ENCODE measurements at places on chromosomes 16 and 17.

DNA sequence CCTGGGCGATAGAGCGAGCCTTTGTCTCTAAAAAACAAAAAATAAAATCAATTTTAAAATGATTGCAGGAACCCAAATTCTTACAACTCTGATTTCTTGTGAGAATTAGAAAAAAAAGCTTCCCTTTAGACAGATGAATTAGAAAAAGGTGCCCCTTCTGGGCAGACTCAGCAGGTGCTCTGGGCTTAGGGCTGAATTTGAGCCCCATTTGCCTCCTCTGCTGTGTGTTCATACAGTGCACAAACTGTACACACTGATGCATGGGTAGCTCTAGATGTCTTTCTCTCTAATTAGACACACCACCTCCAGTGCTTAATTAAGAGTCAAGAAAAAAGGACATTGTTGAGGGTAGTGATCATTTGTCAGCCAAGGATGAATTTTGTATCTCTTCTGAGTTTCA is 38.5 kb upstream of the NOL11 start:
- DNase-seq: no peak
- H3K4me3 ChIP-seq: no peak overlapping the region
- H3K4me1 ChIP-seq: no peaks in the 10 kb centered on the region

DNA sequence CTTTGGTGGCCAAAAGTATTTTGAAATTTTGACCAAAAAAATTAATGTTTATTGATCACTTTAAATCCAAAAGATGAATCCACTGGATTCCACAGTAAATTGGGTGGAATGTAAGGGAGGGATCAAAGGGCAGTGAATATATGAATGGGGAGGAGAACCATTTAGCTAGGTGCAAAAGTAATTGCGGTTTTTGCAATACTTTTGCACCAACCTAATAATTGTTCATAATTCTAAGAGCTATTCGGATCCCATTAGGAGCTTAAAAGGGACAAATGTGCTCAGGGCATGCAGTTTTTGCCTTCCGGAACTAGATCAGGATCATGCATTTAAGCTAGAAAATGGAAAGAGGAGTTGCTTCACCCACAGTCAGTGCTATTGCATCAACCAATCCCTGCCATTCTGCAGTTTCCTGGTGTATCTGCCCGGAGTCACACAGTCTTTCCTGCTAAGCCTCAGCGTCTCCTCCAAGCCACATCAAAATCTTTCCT is at the start of gene LPO:
LPO (plus strand) TSS at position 438 of the 488 bp plus-strand sequence. CDS start 4,396 bp downstream, outside the sequence.
- no peak within 1 kb of the TSS for H3K27ac ChIP-seq
- no peaks in the 10 kb centered on the region for H3K4me1 ChIP-seq
- no peak for DNase-seq
- no peaks in the 10 kb centered on the region for H3K27me3 ChIP-seq

DNA sequence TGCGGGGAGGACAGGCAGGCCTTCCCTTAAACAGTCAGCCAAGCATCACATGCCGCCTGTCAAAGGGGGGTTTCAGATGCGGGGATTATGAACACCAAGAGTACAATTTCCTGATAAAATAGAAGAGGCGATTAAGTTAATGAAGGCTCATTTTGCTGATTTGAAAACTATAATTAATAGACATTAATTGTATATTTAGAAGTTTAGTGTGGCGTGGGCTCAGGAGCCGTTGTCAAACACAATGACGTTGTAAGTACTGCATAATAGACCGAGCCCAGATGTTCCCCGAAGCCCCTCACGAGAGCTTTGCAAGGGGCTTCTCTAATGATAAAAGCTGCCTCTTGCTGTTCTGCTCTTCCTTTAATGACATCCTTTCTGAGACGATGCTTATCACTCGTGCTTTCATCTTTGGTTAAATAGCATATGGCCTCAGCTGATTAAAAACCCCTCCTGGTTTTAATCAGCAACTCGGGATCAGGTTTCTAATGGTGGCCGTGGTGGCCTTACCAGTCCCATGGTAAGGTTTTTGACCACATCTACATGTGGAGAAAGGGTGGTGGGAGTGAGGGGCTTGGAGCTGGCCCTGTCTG is 28.2 kb downstream of the SNX20 start:
- no peaks in the 10 kb centered on the region for H3K27me3 ChIP-seq
- H3K4me3 ChIP-seq: no peak overlapping the region
- no peaks in the 10 kb centered on the region for H3K4me1 ChIP-seq

DNA sequence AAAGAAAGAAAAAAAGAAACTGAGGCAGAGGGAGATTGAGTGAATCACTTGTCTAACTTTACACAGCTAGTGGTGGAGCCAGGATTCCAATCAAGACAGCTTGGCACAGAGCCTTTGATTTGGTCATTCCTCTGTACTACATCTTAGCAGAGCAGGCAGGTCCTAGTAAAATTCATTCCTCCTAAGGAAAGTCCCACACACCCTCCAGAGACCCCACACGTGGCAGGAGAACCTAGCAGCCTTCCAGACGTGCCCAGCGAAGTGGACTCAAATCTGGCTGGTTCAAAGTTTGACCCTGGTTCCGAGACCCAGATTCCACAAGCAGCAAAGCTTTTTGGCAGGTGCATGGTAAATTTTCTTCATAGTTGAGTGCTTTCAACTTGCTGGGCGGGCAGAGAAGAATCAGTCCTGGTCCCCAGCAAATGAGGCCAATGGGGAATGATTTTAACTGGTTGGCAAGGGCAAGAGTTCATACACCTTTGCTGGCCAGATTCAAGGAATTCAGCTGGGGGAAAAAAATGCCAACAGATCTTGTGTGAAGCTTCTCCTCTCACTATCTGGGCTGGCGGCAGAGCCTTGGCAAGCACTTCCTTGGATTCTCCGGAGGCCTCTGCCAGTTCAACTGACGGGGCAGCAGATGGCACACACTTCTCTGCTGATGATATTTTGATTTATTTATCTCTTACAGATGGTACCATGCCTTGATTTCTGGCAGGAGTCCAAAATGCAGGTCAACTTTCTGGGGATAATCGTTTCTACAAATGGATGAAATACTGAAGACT is 82.4 kb downstream of the GSG1L start:
- H3K27me3 ChIP-seq: peaks cover 16% of the 10 kb centered on the region
- no peaks in the 10 kb centered on the region for H3K4me1 ChIP-seq
- H3K27ac ChIP-seq: no peak overlapping the region
- no peak for DNase-seq

DNA sequence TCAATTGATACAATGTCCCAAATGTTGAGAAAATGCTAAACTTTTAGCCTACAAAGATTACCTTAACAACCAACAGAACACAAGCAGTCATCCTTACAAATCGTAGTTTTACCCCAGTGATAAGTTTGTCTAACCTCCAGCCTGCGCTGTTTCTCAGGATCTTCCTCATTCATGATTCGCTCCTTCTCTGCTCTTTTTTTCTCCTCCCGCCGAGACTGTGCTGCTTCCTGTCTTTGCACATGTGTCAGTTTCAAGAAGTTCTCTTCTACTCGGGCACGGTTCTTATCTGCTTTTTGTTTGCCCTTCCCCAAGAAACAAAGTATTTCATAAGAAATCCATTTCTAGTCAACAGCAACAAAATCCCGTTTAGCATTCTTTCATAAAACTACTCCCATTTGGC is 10.2 kb upstream of the STRADA start:
- no peak for DNase-seq
- H3K4me1 ChIP-seq: no peaks in the 10 kb centered on the region
- no peaks in the 10 kb centered on the region for H3K27me3 ChIP-seq
- H3K27ac ChIP-seq: no peak overlapping the region
- H3K4me3 ChIP-seq: no peak overlapping the region

All from esophagus squamous epithelium (tissue), 5 donors.